ENCODE measurements at places on chromosomes 6 and 20.

GRCh38 chr6:1820165-1820564, 210.4 kb downstream of the FOXC1 start:
- DNase-seq = no peak

DNA sequence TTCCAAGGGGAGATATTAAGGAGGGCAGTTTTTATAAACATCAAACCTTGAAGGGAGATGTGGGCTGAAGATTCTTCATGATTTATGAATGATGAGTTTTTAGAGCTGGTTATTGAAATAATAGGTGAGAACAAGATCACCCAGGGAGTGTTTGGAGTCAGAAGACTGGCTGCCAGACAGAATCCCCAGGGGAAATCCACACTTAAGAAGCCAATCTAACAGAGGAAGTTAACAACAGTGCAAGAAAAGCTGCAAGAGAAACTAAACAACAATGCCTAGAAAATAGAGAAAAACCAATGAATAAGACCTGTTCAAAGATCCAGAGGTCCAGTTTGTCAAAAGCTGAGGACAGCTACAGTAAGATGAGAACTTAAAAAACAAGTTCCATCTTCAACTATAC, 167.9 kb upstream of the MAN1A1 start:
- no peak for DNase-seq

DNA sequence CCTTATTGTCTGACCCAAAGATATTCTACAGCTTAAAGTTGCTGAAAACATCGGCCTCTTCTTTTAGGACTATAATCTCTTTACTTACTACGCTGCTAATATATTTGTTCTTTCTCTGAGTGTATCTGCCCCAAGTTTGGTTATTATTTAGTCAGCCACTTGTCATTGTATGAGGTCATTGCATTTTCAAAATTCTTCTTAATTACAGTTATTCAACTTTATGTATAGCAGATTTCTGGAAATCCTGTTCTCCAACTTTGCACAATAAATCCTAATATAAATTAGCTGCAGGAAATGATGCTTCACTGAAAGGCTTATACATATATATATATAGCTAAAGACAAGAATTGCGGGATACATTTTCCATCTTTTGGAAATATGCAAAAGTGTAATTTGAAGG, 88.5 kb upstream of the HIVEP1 start:
- no peak for DNase-seq

- no peak for DNase-seq
Measured at GRCh38 chr6:85135376-85136094, 314.3 kb upstream of the NT5E start.

- no peak for DNase-seq
Measured at GRCh38 chr20:4788314-4788713, 66.6 kb downstream of the PRND start.

DNA sequence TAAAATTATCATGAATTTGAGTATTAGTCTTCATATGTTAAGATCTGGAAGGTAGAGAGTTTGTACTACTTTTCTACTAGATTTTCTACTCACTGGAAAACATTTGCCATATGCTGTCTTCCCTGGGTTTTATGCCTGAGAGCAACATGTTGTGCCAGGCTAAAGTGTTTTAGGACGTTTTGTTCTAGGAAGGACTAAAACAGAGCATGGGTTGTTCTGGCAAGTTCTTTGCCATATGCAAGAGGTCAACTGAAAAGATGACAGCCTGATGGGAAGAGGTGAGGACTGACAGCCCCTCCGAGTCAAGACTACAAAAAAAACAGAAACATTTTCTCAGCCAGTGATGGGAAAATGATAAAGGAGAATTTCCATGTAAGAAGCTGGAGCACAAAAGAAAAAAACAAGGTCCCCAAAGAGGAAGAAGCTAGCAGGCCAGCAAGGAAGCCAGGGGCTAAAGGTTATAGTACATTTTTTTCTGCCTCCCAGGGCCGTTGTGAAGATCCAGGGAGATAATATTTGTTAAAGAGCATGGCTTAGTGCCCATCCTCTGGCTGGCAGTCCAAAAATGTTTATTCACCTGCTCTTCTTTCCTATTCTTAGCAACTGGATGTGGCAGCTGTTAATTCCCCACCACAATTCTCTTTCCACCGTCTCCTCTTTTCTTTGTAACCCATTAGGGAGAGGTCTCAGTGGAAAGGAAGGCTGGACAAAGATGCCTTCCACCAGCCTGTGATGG, 7.8 kb downstream of the SCGN start:
- DNase-seq = no peak

- DNase-seq = no peak
Measured at GRCh38 chr6:150156460-150156859, 13.6 kb downstream of the PPP1R14C start.

DNA sequence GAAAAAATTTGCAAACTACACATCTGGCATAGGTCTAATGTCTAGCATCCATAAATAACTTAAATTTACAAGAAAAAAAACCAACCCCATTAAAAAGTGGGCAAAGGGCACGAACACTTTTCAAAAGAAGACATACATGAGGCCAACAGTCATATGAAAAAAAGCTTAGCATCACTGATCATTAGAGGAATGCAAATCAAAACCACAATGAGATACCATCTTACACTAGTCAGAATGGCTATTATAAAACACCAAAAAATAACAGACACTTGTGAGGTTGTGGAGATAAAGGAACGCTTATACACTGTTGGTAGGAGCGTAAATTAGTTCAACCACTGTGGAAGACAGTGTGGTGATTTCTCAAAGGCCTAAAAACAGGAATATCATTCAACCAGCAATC, 33.7 kb upstream of the EPB41L2 start:
- DNase-seq = no peak

- DNase-seq = no peak
Measured at GRCh38 chr6:40340957-40341356, 246.2 kb downstream of the LRFN2 start.

- DNase-seq = no peak
Measured at GRCh38 chr6:22550971-22551670, 18.2 kb upstream of the HDGFL1 start.

GRCh38 chr6:34601706-34602105, 45.6 kb upstream of the SPDEF start:
- no peak for DNase-seq

GRCh38 chr20:63409834-63410435, 48.8 kb upstream of the CHRNA4 start:
- DNase-seq = no peak

- DNase-seq = no peak
Measured at GRCh38 chr6:112209131-112209530, 45.2 kb downstream of the LAMA4 start.

- no peak for DNase-seq
Measured at GRCh38 chr6:34512738-34513115, 43.4 kb downstream of the SPDEF start.

GRCh38 chr20:48957053-48957481, 35.6 kb downstream of the ARFGEF2 start:
- no peak for DNase-seq

DNA sequence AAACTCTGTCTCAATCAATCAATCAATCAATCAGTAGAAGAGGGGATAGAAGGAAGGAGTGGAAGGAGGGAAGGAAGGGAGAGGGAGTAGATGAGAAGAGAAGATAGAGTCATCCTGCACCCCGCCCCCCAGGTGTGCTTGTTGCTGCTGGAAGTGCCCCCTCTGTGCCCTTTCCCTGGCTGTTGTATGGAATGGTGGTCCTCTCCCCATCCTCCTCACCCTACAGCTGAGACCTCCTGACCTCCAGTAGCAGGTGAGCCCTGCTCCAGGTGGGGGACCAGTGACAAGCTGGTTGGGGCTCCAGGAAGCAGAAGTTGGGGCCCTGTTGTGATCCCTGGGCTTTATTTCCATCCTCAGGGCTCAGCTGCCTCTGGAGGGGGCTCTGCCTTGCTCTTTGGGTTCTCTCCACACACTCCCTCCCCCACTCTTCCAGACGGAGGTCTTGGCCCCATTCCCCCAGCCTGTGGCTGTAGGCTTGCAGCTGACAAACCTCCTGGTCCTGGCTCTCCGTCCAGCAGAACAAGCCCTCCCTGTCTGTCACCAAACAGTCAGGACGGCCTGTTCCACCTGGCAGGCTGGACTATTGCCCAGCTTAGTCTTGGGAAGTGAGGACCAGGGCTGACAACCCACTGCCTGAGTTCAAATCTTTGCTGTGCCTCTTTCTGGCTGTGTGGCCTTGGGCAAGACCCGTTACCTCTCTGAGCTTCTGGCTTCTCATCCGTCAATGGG, 26.0 kb upstream of the SCRT2 start:
- no peak for DNase-seq

- DNase-seq = no peak
Measured at GRCh38 chr6:42530751-42531150, 33.1 kb upstream of the UBR2 start.

DNA sequence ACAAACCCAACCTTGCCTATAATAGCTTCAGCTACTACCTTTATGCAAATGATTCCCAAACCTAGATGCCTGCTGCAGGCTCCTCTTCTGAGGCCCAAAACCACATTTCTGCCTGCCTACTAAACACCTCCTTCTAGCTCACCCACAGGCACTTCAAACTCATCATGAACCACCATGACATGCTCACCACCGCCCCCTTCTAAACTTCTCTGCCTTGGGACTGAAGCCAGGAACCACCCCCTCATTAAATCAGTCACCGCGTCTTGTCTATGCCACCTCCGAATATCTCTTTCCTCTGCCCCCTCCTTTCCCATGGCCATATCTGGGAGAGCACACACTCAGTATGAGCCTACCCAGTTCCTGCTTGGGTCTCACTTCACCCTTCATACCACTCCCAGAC, 101.2 kb downstream of the SNAP25 start:
- DNase-seq = no peak

GRCh38 chr20:23291575-23292240, 58.9 kb upstream of the NXT1 start:
- DNase-seq = no peak

GRCh38 chr6:112881027-112881426, 533.9 kb downstream of the RFPL4B start:
- DNase-seq = no peak

GRCh38 chr6:139230391-139230840, 61.4 kb downstream of the TXLNB start:
- DNase-seq = no peak

GRCh38 chr6:42764911-42765648, 16.8 kb upstream of the BICRAL start:
- no peak for DNase-seq

GRCh38 chr20:63791497-63792156, 39.4 kb downstream of the ZBTB46 start:
- no peak for DNase-seq

DNA sequence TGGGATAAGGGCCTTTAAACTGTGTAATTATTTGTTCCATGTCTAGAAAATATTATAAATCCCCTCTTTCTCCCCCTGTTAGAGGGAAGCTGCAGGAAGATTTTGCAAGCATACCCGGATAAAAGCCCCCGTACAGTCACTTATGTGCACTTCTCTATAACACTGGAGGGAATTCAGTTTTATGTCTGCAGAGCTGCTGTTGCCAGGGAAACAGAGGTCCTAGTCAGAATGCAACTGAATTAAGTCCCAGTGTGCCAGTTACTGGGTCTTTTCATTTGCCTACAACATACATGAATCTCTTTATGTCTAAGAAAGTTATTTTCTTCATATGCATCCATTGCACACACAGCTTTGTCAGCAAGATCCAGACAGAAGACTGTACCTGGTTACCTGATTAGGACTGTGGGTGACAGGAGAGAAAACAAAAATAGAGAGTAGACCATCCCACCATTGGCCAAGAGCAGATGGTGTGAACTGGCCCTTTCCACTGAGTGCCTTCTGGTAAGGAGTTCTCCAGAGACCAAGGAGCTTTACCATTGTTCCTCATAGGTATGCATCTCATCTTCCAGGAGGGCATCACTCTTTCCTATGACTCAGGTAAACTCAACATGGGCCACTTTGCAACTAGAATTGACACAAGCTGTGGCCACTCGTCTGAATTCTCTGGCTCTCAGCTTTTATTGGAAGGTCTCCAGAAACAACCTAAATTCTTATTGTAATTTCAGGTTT, 180.8 kb upstream of the PHACTR1 start:
- DNase-seq = no peak

DNA sequence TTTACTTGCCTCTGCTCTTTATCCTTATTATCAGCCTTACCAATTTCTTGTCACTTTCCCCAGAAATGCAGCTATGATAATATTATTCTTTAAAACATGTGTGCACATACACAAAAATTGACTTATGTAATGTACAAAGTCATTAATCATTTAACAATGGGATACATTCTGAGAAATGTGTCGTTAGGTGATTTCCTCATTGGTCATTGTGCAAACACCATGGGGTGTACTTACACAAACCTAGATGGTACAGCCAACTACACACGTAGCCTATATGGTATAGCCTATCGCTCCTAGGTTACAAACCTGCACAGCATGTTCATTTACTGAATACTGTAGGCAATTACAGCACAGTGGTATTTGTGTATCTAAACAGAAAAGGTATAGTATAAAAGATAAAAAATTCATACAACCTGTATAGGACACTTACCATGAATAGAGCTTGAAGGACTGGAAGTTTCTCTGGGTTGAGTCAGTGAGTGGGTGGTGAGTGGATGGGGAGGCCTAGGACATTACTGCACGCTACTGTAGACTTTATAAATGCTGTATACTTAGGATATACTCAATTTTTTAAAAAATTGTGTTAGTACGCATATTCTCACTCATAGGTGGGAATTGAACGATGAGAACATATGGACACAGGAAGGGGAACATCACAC, 56.9 kb downstream of the HIVEP1 start:
- no peak for DNase-seq

DNA sequence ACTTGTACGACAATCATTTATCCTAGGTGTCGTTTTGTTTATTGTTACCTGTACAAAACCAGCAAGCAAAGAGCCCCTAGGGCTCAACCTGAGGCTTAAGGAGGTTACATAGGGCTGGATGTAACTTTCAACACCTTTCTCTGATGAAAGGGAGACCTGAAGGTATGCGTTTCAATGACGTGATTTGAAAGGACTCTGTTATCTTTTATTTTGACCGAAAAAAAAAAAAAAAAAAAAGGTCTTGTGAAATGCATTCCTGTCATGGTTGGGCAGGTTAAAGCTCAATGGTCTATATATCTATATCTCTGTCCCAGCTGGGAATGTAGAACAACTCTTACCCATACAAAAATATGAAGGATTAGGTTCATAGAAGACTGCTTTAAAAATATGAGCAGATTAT, 78.7 kb upstream of the SASH1 start:
- no peak for DNase-seq

- peak; percentile 90 for DNase-seq
Measured at GRCh38 chr6:31729979-31730630, 1.0 kb upstream of the DDAH2 start.

GRCh38 chr20:36407199-36407733, 101.1 kb downstream of the DLGAP4 start:
- no peak for DNase-seq

DNA sequence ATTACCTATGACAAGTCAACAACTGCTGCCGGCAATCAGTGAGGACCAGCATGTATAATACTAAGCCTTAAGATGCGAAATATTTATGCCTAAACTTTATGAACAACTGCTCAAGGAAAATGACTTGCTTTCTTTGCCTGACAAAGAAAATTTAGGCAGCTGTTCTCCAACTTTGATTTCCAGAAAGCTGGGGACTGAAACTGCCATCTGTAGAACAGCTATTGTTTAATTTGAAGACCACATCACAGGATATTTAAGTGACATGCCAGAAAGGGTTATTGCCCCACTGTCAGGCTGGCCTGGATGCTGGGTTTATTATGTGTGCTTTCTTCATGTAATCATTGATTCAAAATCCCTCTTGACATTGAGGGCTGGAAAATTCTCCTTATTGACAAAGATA, 153.9 kb upstream of the ENPP5 start:
- no peak for DNase-seq

- no peak for DNase-seq
Measured at GRCh38 chr20:38987777-38988176, 25.6 kb downstream of the DHX35 start.

GRCh38 chr6:26520237-26520849, 17.8 kb upstream of the HMGN4 start:
- DNase-seq = no peak
